Fibroblast of skin of abdomen (primary cell): ENCODE measurements at places on chromosomes 5 and 9.

GRCh38 chr9:133979273-133979920, 12.7 kb downstream of the VAV2 start:
- DNase-seq, result no peak

DNA sequence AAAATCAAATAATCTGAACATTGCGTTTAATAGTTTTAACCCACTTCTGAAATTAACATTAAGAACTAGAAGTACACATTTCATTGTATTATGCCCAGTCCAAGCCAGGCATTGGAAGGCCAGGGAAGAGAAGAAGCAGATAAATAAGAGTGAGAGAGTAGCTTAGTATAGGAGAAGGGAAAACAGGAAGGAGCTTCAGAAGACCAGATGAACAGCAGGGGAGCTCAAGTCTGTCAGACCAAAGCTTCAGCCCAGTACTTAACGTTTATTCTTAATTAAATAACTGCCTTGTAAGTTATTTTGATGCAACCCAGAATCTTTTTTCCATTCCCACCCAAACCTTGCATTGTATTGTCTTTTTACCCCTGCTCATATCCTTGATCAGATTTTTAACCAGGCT, 11.5 kb upstream of the FAM120AOS start:
- no peak for DNase-seq

DNA sequence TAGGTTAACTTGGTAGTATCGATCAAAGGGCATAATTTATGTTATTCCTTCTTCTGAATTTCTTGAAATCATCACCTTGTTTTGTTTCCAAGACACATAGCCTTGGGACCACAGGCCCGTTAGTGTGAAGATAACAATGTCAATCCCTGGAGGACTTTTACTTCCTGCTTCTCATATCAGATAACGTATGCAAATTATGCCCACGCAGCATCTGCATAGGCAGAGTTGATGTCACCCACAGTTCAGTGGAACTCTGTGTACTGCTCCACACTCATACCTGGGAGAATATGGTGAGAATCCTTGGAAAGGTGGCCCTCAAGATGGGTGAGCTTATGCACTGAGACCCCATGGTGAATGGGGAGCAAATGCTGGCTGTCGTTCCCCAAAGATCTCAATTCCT, 95.0 kb downstream of the CFAP90 start:
- DNase-seq, result no peak

GRCh38 chr9:107491081-107492053, 1.8 kb upstream of the KLF4 start:
- no peak for DNase-seq

- DNase-seq, result peak; percentile 74
Observed at GRCh38 chr5:124677374-124678351, 68.8 kb downstream of the ZNF608 start.

GRCh38 chr5:164636456-164636855, 1131.0 kb downstream of the MAT2B start:
- DNase-seq, result no peak

GRCh38 chr9:4145482-4145881, 154.4 kb downstream of the GLIS3 start:
- no peak for DNase-seq

DNA sequence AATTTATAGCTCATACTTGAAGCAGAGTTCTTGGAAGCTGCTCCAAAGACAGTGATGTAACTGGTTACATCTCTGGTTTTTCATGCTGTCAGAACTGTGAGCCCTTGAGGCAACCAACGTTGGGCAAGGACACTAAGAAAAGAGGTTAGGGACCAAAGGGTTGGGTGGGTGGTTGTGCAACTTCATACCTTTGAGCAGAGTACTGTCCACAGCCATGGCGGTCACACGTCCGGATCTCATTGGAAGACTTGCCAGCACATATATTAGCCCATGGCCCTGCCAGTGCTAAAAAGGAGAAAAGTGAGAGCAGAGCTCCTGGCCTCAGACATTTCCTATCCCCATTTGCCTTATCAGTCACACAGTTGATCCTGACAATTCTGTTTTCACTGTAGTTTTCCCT, 2.1 kb downstream of the LECT2 start:
- no peak for DNase-seq

GRCh38 chr5:51273021-51273420, 110.2 kb upstream of the ISL1 start:
- no peak for DNase-seq

GRCh38 chr5:110268283-110268682, 458.2 kb downstream of the TMEM232 start:
- no peak for DNase-seq

GRCh38 chr5:149002761-149003689, 59.8 kb downstream of the SH3TC2 start:
- peak; percentile 58 for DNase-seq

GRCh38 chr5:74285675-74286280, 354.8 kb downstream of the ENC1 start:
- DNase-seq, result no peak

DNA sequence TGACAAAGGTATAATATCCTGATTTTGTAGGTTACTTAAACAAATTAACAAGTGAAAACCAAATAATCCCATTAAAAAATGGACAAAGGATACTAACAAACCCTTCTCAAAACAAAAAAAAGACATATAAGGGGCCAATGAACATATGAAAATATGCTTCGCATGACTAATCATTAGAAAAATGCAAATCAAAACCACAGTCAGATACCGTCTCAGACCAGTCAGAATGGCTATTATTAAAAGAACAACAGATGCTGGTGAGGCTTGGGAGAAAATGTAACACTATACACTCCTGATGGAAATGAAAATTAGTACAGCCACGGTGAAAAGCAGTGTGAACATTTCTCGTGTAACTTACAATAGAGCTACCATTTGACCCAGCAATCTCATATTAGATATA, 1542.2 kb upstream of the CDH9 start:
- peak; percentile 86 for DNase-seq

- DNase-seq, result no peak
Observed at GRCh38 chr5:107868650-107869409, 198.1 kb upstream of the EFNA5 start.

GRCh38 chr9:12640016-12640587, 53.1 kb upstream of the TYRP1 start:
- peak; percentile 54 for DNase-seq

DNA sequence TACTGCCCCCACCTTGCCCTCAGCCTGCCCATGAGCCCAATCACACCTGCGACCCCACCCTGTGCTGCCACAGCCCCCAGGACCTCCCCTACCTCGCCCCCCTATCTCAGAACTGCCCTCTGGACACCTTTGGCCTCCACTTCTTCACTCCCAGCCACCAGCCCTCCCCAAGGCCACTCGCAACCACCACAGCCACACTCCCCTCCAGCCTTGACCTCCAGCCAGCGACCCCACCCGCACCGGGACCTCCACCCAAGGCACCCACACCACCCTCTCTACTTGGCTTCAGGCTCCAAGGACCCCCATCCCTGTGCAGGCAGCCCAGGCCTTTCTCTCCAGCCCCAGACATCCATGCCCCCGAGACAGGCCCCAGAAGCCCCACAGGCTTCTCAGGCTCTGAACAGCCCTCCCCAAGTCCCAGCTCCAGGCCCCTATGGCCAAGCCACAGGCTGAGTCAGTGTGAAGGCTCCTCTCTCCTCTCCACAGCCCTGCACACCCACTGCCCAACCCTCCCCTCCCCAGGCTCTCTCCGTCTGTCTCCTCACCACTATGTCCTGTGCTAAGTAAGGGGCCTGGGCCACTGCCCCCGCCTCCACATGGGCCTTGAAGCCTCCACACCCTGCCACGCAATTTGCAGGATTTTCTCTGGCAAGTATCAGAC, 2.0 kb downstream of the AK1 start:
- peak; percentile 72 for DNase-seq

DNA sequence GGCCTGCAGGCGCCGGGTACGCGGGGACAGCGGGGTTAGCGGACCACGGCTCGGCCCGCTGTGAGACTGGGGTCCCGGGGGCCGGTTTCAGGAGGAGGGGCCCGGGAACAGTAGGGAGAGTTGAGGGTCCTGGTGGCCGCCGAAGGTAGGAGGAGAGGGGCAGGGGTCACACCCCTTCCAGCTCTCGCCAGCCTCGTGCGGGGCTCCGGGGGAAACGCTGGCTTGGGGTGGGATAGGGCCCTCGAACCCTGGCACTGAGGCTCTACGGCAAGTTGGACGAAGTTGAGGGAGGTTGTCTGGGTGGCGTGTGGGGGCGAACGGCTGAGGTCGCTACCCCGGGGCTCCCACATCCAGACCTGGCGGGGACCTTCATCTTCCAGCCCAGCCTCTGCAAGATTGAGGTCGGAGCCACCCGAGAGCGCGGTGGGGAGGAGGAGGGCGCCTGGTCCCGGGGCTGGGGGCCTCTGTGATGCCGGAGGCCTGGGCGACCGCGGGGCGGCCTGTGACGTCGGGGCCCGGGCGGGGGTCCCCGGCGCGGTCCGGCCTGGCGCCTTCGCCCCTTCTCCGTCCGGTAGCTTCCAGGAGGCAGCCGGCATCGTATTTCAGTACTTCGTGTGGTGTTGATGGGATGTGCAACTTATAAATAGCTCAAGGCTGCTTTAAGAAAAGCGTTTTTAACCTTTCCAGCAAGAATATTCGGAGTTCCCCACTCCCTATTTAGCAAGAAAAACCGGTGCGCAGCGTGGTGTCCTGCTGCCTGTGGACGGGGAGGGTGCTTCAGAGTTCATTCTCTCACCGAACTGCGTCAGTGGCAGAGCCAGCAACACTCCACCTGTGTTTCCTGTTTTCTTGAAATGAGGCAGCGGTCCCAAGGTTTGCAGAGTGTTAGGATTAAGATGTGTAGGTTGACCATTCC, 902 bp downstream of the HABP4 start:
- DNase-seq, result no peak

GRCh38 chr9:22913518-22913917, 466.9 kb downstream of the DMRTA1 start:
- DNase-seq, result no peak

DNA sequence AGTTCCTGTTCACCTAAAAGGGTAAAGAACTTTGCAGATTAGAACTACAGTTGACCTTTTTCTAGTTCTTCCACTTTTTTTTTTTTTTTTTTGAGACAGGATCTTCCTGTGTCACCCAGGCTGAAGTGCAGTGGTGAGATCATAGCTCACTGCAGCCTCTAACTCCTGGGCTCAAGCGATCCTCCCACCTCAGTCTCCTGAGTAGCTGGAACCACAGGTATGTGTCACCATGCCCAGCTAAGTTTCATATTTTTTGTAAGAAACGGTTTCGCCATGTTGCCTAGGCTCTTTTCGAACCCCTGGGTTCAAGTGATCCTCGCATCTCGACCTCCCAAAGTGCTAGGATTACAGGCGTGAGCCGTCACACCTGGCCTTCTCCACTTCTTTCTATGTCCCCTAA, 39.7 kb upstream of the TNFAIP8 start:
- DNase-seq, result no peak

GRCh38 chr9:22084336-22085035, 75.4 kb upstream of the CDKN2B start:
- peak; percentile 95 for DNase-seq

DNA sequence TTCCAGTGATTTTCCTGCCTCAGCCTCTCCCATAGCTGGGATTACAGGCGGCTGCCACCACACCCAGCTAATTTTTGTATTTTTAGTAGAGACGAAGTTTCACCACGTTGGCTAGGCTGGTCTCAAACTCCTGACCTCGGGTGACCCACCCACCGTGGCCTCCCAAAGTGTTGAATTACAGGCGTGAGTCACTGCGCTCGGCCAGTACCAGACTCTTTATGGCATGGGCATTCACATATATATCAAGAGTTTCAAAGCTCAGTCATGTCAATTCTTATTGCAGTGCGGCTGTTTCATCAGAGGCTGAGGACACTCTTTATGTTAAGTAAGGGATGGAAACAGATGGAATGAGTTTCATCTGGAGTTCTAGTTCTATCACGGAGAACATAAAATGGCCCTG, 315.2 kb upstream of the CDH6 start:
- no peak for DNase-seq

DNA sequence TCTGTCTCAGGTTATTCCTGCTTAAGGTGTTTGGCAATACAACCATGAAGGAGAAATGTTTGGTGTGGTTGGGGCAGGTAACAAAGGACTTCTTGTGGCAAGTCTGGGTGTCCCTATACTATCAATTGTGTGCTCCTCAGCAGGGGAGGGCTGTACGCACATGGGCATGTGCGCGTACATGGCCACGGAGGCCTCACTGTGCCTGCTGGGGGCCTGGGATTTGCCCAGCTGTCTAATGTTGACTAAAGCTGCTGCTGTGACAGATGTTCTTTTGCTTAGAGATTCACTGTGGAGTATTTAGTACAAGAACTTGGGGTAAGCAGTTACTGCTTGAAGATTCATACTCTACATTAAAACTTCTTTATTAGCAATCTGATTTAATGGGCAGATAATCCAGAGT, 97.5 kb downstream of the HSPA4 start:
- DNase-seq, result no peak

DNA sequence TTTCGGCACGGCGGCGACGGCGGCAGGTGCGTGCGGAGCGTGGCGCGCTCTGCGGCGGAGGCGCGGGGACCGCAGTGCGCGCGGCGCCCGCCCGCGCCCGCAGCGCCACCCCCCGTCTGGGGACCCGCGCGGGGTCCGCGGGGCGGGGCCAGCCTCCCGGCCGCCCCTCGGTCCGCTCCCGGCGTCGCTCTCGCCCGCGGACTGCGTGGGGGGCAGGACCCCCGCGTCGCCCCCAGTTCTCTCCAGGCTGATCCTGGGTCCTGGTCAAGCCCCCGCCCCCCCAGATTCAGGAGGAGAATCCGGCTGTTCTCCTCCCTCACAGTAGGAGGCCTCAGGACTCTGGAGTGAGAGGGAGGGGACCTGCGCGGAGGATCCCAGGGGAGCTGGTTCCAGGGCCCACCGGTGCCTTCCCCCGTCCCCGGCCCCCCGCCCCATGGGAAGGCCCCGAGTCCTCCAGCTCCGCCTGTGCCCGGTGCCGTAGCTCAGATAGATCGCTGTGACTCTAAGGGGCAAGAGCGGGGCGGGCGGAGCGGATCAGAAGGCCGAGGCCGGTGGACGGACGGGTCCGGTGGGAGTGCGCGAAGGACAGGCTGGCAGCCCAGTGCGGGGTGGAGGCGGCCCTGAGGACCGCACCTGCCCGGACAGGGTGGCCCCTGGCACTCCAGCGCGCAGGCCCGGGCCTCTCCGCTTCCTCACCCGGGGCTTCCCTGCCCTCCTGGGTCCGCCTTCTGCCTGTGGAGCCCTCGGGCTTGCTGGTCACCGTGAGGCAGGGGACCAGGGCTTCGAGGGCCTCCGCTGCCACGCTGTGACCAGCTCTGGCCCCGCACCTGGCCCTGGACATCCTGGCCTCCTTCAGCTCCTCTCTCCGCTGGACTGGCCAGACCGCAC, at the start of gene RNF208:
Gene RNF208 (minus strand): TSS at position 51 of the 888 bp plus-strand sequence. CDS start 1,028 bp downstream, outside the sequence.
- DNase-seq, result no peak

DNA sequence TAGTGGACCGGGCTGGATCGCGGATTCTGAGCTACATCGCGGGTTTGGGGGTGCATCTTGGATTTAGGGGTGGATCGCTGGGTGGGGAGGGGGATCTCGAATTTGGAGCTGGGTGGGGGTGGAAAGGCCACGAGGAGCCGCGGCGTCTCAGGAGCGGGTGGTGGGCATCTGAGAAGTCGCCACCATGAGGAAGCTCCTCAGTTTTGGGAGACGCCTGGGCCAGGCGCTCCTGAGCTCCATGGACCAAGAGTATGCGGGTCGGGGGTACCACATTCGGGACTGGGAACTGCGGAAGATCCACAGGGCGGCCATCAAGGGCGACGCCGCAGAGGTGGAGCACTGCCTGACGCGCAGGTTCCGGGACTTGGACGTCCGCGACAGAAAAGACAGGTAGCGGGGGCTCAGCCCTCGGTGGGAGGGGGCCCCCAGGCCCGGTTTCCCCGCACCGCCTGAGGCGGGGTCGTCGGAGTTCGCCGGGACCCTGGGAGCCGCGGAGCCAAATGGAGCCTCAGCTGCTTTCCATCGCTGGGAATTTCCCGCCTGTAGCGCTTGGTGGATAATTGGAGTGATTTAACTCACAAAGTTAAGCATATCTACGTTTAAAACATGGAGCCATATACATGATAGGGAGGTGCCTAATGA, 376 bp downstream of the ANKRD18B start:
- no peak for DNase-seq

- DNase-seq, result no peak
Observed at GRCh38 chr5:135183464-135183863, 149.4 kb upstream of the PITX1 start.
